ENCODE measurements at places on chromosomes 3 and 15.

GRCh38 chr3:37620071-37620635 is 241.5 kb upstream of the CTDSPL start:
- DNase-seq = no peak

DNA sequence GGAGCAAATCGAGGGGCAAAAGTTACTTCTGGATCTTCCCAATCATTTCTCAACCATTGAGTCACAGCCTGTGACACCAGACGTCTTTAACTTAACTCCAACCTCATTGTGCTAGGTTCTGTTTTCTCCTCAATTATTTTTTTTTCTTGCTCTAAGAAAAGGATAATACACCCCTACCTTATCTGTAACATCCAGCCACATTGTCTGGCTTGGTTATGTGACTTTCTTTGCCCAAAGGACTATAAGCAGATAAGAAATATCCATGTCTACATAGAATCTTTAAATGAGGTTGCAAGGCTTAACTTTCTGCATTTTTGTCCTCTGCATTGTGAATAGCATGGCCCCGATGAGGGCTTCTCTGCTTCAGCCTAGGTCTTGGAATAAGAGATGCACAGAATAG is 782.4 kb upstream of the CFAP20DC start:
- DNase-seq = no peak

GRCh38 chr3:85020828-85021227 is 62.0 kb downstream of the CADM2 start:
- no peak for DNase-seq

DNA sequence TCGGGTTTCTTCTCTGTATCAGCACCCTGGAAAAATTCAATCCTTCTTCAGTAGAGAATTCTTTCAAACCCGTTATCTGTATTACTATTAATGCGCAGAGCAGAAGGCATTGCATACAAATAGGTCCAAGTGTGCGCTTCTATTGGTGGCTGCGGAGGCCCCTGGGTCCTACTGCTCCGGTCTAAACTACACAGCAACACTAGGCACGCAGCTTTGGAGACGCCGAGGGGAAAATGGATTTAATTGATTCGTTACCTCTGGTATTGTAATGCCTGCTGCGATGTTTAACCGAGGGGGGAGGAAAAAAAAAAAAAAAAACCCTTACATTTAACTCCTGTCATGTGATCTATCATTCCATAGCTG is at the start of gene ROBO1:
Gene ROBO1, minus strand, starts transcription at position 94 of the 363 bp plus-strand sequence.
- DNase-seq = no peak

DNA sequence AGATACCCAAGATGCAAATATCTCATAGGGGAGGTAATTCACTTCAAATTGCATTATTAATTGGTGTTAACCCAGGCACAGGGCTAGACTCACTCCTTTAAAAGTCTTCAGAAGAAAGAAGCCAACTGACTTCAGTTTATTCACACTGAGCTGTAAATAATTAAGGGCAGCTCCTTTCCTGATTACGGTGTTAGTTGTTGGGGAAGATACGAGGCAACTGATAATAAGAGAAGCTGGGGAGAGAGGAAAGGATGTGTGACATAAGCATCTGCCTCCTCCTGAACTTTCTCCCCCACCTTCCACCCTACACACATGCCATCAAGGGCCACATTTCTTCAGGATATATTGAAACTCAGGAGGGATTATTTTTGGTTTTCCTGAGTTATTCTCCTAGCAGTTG is 47.5 kb downstream of the ADGRG7 start:
- DNase-seq = no peak

DNA sequence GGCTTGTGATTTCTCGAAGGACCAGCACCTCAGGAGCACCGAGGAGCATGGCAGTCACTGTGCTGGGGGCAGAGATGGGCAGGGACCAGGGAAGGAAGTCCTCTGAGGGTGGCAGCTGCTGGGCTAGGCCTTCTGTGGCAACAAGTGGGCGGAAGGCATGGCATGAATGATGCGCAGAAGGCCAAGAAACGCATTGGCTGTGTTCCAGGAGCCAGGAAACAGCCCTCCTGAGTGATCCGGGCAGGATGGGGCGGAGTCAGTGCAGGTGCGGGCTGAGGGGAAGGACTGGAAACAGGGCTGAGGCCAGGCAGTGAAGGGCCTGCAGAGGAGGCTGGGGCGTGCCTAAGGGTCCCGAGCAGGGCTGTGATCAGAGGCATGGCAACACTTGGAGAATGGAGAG is 23.6 kb downstream of the MRPS11 start:
- DNase-seq = no peak

- DNase-seq = no peak
These were observed 107.4 kb upstream of the PRICKLE2 start for GRCh38 chr3:64332459-64333350.

DNA sequence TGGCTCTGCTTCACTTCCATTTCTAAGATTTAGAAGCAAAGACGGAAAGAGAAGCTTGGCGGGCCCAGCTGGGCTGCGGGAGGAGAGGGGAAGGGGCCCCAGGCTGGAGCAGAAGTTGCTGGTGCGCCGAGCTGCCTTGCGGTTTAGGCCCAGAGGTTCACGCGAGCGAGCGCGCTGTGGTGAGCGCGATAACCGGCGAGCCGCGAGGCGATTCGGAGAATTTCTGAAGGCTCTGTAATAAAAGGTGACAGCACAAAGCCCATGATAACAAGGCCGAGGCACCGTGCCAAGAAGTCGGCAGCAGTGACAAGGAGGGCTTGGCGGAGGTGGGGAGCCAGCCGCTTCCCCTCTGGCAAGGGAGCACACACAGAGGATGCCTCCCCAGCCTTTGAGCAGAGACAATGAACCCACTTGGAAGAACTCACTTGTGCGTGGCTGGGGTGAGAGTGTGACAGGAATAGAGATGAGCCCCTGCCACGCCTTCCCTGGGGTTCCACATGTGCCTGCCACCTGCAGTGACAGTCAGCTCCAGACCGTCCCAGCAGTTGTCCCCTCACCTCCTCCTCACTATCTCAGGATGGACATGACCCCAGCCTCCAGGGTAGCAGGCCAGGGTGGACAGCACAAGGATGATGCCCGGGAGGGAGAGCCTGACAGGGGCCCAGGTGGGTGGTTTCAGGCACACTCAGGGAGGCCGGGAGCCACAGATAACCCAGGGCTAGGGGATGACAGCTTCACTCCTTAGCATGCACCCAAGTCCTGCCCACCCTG is 315.2 kb downstream of the UACA start:
- DNase-seq = peak; percentile 46

Measured in activated naive CD4-positive, alpha-beta T cell treated with anti-CD3 and anti-CD28 coated beads, Interleukin-2, amount 50 U/mL, for 16 hours (primary cell).